T-helper 17 cell (primary cell): ENCODE measurements at places on chromosomes 3 and 15.

GRCh38 chr3:126959136-126959920 is 23.6 kb upstream of the PLXNA1 start:
- DNase-seq, result no peak

DNA sequence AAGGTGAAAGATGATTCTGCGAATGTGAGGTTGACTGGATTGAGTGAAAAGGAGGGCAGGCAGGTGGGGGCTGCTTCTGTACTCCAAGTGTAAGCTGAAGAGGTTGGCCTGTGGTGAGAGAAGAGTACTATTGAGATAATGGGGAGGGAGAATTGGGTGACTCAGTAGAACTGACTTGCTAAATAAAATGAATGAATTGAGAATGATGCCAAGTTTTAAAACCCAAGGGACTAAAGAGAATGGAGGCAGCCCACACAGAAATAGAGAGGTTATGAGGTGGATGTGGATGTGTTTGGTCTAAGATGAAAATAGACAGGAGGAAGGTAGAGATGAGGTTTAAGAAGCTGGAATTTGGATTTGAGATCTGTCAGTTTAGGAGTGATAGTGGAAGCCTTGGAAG is 5.9 kb downstream of the MME start:
- DNase-seq, result no peak

- DNase-seq, result no peak
Measured at GRCh38 chr3:143464850-143465249, 345.3 kb downstream of the CHST2 start.

DNA sequence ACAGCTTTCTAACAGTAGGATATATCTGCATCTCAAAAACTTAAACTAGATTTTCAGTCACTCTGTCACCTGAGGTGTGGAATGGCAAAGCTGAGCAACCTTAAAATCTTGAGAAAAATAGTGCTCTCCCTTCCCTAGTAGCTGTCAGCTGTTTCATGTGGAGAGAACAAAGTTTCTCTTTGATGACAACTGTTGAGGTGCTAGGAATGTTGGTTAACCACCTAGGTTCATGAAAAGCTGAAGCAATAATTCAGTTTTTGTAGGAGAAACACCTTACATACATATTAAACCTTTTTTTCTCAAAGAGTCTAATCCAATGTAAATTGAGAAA is 40.8 kb downstream of the TCF12 start:
- DNase-seq, result no peak

DNA sequence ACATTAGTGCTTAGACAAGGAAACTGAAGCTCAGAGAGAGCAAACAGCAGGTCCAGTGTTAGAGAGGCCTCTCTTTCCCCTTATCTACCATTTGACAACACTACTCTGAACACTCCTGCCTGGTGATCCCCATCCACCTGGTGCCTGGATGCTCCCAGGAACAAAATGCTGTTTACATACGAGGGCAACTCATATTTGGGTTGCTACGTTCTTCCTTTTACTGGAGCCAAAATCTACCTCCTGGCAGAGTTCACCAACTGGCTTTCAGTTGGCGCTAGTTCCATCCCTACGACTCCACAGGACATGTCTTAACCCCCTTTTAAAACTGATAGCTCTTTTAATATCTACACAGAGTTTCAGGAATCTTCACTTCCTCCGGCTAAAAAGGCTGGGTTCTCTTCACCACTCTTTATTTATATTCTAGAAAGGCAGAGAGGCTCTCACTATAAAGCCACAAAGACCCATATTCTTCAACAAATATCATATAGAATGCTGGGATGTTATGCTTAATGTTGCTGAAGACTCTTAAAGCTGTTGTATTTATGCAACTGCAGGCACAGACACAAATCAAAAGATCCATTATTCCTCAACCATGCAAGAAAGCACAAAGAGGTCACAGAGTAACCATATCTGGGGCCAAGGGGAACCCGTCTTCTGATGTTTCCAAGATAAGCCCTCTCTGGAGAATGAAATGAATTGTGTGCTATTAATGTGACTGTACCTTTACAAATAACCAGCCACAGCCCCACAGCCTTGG is 47.9 kb downstream of the CCNB2 start:
- DNase-seq, result no peak

- DNase-seq, result no peak
Measured at GRCh38 chr15:90889736-90890456, 5.6 kb downstream of the FES start.

GRCh38 chr3:104564045-104564643 is 802.6 kb upstream of the ALCAM start:
- DNase-seq, result peak; percentile 15

- no peak for DNase-seq
Measured at GRCh38 chr3:115766587-115767482, 143.5 kb downstream of the GAP43 start.
